ENCODE measurements at places on chromosomes 11 and 22. TPM values are rescaled to one million over a fixed set of nuclear protein-coding genes. Genes with fewer than 3 reads are reported as not detected.

CATSPERZ gene
- not detected for total RNA-seq

OVOL1 gene
- total RNA-seq, result not detected

CABP4 gene
- total RNA-seq, result 1.3 TPM

GRCh38 chr22:49014227-49015201 is 813.2 kb downstream of the BRD1 start:
- DNase-seq, result no peak

GRCh38 chr11:124577716-124578427 is 8.1 kb downstream of the OR8A1 start:
- DNase-seq, result no peak

DNA sequence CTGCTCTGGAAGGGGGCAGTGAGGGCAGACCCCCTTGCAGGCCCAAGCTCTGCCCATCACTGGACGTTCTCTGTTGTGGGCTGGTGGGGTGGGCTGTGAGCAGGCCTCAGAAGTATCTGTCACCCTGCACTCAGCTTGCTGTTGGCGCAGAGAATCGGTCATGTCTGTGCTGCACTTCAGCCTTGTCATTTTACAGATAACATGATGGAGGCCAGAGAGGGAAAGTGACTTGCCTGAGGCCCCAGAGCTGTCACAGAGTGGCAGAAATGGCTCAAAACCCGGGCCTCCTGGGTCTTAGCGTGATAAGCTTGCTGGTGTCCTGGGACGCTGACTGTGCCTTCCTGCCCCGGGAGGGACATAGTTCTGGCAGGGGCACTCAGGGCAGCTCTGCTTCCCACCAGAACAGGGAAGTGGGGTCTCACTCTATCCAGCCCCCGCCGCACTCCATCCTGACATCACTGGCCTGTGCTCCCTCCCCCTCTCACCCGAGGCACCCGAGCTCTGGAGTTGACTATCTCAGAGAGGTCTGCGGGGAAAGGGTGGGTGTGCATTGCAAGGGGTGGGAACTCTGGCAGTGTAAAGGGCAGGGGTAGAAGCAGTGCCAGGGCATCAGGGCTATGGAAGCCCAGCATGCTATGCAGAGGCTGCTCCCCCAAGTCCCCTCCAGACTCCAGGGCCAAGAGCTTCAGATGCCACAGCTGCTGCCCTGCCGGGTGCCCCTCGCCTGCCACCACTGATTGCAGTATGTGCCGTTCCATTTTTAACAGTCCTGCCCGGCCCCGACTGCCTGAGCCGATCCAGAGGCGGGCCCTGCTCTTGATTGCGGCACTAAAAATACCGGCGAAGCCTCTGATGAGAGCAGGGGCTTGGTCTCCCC is 50.4 kb upstream of the NECTIN1 start:
- DNase-seq, result no peak

DNA sequence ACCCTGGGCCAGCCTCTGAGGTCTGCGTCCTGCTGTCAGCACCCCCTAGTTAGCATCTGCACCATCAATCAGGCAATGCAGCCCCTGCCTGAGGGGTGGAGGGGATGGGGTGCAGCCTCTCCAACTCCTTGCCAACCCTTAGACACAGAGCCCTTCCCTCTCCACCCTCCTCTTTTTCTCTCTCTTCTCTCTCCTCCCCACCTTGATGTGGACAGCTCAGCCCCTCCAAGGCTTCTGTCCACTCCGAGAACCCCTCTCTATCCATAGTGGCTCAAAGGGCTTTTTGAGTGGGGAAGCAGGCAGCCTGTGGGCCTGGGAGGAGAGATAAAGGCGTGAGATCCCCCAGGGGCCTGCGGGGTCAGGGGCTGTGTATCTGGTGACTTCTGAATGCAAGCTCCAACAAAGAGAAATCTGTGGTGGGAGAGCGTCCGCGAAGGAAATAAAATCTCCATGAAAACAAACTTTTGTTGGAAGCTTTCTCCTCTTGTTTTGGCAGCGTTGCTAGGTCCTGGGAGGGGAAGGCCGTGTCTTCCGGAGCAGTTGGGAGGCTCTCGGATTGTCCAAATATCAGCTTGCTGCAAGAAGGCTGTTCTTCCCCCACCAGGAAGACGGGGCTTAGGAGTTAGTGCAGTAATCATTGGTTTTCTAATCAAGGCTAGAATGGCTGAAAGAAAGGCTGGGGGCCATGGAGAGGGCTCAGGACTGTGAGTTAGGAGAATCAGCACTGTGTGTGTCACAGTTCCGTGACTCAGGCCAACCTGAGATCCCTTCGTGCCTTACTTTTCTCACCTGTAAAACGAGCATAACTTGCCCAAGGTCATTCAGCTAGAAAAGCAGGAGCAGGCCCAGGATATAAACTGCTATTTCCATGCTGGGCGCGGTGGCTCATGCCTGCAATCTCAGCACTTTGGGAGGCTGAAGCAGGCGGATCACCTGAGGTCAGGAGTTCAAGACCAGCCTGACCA is 50.3 kb downstream of the PKNOX2 start:
- DNase-seq, result no peak

DNA sequence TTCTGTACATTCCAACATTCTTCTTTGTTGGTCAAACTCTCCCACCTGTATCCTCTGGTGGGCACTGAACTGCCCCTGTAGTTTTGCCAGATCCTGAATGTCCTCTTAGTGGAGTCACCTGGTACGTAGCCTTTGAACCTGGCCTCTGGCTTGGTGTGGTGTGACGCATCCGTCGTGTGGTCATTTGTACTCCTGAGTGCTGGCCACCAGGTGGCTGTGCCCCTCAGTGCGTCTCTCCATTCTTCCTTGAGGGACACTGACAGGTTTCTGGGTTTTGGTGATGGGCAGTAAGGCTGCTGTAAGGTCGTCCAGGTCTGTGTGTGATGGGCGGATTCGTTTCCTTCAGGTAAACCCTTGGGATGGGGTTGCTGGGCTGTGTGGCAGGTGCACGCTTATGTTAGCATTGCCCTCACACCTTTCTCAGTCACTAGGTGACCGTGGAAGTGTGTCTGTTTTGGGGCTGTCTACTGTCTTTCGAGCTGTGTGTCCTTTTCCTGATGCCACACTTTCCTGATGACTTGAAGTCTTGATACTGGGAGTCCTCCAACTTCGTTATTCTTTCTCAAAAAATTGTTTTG is 13.6 kb upstream of the RANBP1 start:
- DNase-seq, result no peak

- DNase-seq, result no peak
Measured at GRCh38 chr22:19984851-19985811, 31.5 kb downstream of the ARVCF start.

GRCh38 chr11:62953811-62954210 is 31.0 kb downstream of the SLC22A6 start:
- DNase-seq, result no peak
